ENCODE measurements at places on chromosomes 6 and 20. TPM values are rescaled to one million over a fixed set of nuclear protein-coding genes. Genes with fewer than 3 reads are reported as not detected.

SLC52A3 gene
- not detected for total RNA-seq

ZNF184 gene
- 13.1 TPM for total RNA-seq

NTSR1 gene
- not detected for total RNA-seq

HFE gene
- 1.9 TPM for total RNA-seq

OXT gene
- 1.8 TPM for total RNA-seq

PTCHD4 gene
- not detected for total RNA-seq

SLC32A1 gene
- not detected for total RNA-seq

CGA gene
- not detected for total RNA-seq

SRSF12 gene
- total RNA-seq = 0.46 TPM

CCN5 gene
- not detected for total RNA-seq

OPRL1 gene
- 1.3 TPM for total RNA-seq

CHRNA4 gene
- not detected for total RNA-seq

LY6G5C gene
- total RNA-seq = 6.9 TPM

CD2AP gene
- 29.5 TPM for total RNA-seq

CST1 gene
- total RNA-seq = not detected

SAMD10 gene
- 54.6 TPM for total RNA-seq

DEFB112 gene
- not detected for total RNA-seq

CRISP2 gene
- not detected for total RNA-seq

PROKR2 gene
- total RNA-seq = not detected

RAB22A gene
- total RNA-seq = 12.3 TPM

CNR1 gene
- total RNA-seq = 0.37 TPM

PNPLA1 gene
- not detected for total RNA-seq

Measured in activated T-cell treated with anti-CD3 and anti-CD28 coated beads, Interleukin-2, amount 50 U/mL, for 72 hours (primary cell).